Stimulated activated CD4-positive, alpha-beta T cell treated with anti-CD3 and anti-CD28 coated beads, Interleukin-1b, Interleukin-23, amount 100 ng/mL, for 1 hour (primary cell): ENCODE measurements at places on chromosomes 4 and X.

GRCh38 chr4:101349801-101350064 is 2.4 kb upstream of the PPP3CA start:
- no peak for DNase-seq

- DNase-seq: no peak
Observed at GRCh38 chr4:123939621-123940020, 543.0 kb downstream of the SPRY1 start.

DNA sequence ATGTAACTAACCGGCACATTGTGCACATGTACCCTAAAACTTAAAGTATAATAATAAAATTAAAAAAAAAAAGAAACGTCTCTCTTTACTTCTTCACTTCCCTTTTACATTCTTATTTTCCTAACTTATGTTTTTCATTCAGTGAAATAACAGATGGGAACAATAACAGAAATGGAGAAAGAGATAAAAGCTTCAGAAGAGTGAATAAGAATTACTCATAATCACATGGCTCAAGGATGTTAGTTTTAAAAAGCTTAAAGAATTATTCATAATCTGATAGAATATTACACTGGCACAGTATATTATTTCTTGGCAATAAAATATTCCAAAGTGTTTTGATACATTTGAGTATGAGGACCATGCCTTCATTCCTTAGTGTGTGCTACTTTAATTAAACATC is 175.6 kb downstream of the COL25A1 start:
- DNase-seq: no peak

GRCh38 chrX:13661735-13662288 is 8.9 kb downstream of the TCEANC start:
- no peak for DNase-seq

DNA sequence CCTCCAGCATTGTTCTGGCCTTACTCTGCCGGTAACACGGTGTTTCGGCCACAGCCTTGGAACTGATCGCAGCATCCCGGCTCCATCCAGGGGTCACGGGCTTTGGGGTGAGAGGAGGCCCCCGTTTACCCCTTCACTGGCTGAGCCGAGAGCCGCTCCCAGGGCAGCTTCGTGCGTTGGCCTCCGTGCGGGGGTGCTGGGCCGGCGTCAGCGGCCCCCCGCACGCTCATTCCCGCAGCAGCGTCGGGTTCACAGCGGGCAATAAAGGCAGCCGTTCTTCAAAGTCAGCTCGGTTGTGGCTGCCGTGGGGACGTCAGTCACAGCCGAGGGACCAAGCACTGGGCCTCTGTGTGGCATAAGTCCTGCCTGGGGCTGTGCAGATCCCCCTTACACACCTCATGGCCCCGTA is 25.3 kb upstream of the PLCXD1 start:
- DNase-seq: no peak

GRCh38 chr4:71267244-71267643 is 71.6 kb upstream of the SLC4A4 start:
- DNase-seq: no peak

- DNase-seq: no peak
Observed at GRCh38 chr4:87985097-87985886, 9.8 kb downstream of the SPP1 start.

GRCh38 chrX:134566506-134566905 is 91.8 kb downstream of the PLAC1 start:
- no peak for DNase-seq

GRCh38 chr4:8610858-8611616 is 18.5 kb downstream of the CPZ start:
- DNase-seq: no peak

DNA sequence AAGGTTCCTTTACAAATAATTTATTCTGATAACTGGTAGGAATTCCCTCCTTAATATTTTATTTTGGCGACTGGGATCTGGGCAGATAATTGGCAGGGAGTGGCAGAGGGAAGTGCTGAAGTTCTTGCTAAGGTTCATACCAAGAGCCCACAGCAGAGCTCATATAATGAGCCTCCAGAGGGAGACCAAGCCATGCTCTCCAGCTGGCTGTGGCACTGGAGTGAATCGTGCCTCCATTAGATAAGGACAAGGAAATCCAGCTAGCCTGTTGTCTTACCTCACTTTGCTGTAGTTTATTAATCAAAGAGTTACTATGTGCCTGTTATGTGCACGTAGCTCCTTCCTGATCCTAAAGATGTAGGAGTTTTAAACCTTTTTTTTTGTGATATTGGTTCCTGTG is 1.3 kb downstream of the ASB12 start:
- no peak for DNase-seq

GRCh38 chr4:10971800-10972401 is 287.3 kb upstream of the CLNK start:
- DNase-seq: no peak

DNA sequence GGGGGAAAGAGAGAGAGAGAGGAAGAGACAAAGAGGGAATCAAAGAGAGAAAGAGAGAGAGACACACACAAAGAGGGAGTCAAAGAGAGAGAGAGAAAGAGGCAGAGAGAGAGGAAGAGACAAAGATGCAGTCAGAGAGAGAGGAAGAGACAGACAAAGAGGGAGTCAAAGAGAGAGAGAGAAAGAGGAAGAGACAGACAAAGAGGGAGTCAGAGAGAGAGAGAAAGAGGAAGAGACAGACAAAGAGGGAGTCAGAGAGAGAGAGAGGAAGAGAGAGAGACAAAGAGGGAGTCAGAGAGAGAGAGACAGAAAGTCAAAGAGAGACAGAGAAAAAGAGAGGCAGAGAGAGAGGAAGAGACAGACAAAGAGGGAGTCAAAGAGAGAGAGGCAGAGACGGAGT is 45.5 kb downstream of the MAGEA9 start:
- DNase-seq: no peak

GRCh38 chr4:3679851-3680311 is 86.3 kb upstream of the ADRA2C start:
- DNase-seq: no peak

DNA sequence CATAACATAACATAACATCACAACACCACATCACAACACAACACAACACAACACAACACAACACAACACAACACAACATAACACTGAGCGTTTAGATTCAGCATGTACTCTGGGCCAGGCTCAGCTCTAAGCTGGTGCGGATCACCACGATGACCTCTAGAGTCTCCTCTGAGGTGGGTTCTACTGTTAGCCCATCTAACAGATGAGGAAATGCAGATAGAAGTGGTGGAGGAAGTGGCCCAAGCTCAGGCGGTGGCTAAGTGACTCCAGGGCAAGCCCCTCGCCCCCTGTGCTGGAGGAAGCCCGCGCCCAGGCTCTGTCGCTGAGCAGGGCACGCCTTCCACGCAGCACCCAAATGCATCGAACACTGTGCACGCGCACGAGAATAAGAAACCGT is 45.3 kb upstream of the CDKN2AIP start:
- no peak for DNase-seq

- DNase-seq: no peak
Observed at GRCh38 chrX:110732266-110732665, 63.4 kb downstream of the CHRDL1 start.

DNA sequence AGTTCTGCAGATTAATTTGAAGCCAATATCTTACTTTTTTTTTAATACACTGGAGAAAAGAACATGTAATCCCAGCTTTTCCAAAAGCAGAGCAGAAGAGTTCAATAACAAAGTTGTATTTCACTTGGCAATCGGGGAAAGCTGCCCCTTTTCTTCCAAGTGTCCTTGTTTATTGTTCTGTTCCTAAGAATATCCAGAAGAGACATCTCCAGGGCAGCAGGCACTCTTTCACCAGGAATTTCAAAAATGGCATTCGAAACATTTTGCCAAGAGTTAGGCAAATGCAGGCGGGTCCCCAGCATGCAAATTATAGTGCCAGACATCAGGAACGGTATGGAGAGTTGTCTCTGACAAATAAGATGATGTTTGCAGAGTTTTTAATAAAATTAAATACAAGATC is 494.5 kb downstream of the BCOR start:
- no peak for DNase-seq

DNA sequence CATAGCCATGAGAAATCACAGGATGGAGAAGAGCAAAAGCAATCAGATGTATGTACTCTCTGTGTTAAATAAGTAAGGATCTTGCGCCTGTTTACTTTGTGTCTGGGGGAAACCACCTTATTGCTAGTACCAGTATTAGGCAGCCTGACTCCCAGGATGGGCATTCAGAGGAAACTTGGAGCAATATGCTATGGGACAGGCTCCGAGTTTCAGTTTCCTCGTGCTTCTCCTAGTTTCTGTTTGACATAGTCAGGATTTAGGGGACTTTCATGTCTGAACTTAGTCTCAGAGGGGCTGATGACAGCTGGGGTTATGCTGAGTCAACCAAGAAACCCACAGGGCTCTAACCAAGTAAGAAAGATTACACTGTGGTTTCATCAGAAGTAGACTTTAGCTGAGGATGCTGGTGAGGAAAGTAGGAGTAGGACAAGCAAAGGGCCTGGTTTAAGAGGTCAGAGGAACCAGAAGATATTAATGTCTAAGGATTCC is 13.5 kb downstream of the NSUN7 start:
- DNase-seq: no peak

- no peak for DNase-seq
Observed at GRCh38 chrX:134604701-134605311, 53.5 kb downstream of the PLAC1 start.

GRCh38 chr4:19380600-19380999 is 871.1 kb upstream of the SLIT2 start:
- no peak for DNase-seq

DNA sequence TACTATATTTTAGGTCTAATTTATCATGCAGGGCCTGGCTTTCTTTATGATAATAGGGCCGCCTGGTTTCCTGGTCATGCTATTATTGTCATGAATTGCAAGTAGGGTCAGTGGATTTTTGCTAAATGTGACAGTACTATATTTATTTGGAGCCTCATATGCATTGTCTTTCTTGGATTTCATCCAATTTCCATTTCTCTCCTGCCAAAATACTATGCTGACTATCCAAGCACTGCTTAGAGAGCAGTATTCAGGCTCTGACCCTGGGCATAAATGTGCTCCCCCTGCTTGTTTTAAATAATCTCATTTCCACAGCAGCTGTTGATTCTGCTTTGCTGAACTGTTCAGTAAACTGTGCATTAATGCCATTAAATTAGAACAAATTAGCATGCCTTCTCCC is 269.3 kb downstream of the GPM6A start:
- no peak for DNase-seq

GRCh38 chr4:4595252-4595651 is 53.4 kb upstream of the STX18 start:
- DNase-seq: no peak

GRCh38 chrX:111568354-111568753 is 56.9 kb downstream of the SERTM2 start:
- DNase-seq: no peak

GRCh38 chr4:169420291-169420690 is 149.5 kb upstream of the SH3RF1 start:
- no peak for DNase-seq

- no peak for DNase-seq
Observed at GRCh38 chr4:72209600-72209999, 177.8 kb downstream of the NPFFR2 start.

DNA sequence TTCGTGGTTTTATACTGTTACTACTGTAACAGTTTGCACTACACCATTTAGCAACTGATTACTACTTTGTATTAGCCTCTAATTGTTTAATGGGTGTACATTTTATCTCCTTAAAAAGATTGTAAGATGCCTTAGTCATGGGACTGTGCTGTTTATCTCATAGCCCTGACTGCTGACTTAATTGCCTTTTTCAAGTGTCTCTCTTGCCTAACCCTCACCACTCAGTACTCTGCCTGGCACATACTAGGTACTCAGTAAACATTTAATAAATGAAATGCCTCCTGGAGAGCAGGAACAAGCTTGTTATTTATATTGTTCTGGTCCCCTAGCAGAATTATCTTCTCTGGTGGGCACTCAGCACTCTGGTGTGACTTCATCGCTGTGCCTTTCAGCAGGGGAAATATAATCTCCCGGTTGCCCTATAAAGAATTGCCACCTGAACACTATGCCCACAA is 1.7 kb upstream of the STIM2 start:
- no peak for DNase-seq

GRCh38 chr4:109945056-109945455 is 32.4 kb downstream of the EGF start:
- no peak for DNase-seq

- DNase-seq: no peak
Observed at GRCh38 chr4:162011089-162011488, 152.7 kb downstream of the FSTL5 start.

GRCh38 chr4:41670530-41670929 is 78.0 kb downstream of the PHOX2B start:
- no peak for DNase-seq

GRCh38 chr4:128770807-128771206 is 38.7 kb upstream of the JADE1 start:
- no peak for DNase-seq

GRCh38 chrX:155215443-155216178 is 649 bp upstream of the VBP1 start:
- no peak for DNase-seq

GRCh38 chrX:106959901-106960300 is 39.7 kb downstream of the CLDN2 start:
- no peak for DNase-seq

DNA sequence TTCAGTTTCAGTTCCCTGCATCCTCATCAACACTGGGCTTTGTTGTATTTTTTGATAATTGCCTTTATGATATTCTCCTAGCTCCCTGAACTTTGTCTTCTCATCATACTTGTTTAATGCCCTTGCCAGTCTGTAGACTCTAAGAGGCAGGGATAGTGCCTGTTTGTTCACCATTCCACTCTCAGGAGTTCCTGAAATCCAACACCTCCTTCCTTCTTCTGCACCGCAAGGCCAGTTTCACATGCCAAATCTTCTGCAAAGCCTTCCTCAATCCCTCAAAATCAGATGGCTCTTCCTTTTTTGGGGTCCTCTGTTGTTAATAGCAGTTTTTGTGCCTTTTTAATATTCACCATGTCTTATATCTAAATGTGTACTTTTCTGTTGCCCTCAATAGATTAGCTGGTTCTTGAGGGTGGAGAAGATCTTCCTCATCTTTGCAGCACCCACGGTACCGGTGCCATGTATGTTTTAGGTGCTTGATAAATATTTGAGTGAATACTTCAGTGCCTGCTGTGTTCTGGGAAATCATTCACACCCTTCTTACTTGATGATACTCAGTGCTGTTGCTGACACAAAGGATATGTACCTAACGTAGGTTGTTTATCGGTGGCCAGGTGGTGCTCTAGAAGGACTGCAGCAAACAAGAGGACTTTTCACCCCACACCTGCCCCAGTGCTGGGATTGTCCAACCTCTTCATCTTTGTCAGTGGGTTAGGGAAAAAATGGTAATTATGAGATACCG is 85.3 kb upstream of the LIMCH1 start:
- DNase-seq: no peak

- DNase-seq: no peak
Observed at GRCh38 chr4:116880625-116881024, 204.8 kb downstream of the TRAM1L1 start.

DNA sequence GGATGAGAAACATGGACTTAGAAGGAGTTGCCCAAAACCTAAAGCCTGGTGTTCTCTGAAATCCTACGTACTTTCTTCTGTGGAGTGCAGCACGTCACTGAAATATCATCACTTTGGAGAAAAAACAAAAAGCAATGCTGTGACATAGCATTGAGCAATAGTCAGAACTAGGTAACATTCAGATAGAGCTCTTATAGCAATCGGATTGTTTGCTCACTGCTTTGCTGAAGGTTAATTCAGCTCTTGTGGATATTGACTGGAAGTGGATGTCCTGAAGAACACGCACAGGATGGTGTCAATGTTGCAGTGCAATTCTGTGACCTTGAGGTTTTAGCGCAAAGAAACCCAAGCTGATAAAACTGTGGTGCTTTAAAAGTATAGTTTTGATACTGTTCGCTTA is 114.2 kb upstream of the GRXCR1 start:
- no peak for DNase-seq

GRCh38 chr4:28784188-28784587 is 1923.5 kb downstream of the STIM2 start:
- no peak for DNase-seq
